Mucosa of gallbladder (tissue), 1 donor: ENCODE measurements at places on chromosomes 12 and 14.

GRCh38 chr12:88509347-88509746, 70.9 kb downstream of the KITLG start:
- DNase-seq: no peak

GRCh38 chr14:102827716-102828115, 50.5 kb downstream of the TRAF3 start:
- no peak for DNase-seq

DNA sequence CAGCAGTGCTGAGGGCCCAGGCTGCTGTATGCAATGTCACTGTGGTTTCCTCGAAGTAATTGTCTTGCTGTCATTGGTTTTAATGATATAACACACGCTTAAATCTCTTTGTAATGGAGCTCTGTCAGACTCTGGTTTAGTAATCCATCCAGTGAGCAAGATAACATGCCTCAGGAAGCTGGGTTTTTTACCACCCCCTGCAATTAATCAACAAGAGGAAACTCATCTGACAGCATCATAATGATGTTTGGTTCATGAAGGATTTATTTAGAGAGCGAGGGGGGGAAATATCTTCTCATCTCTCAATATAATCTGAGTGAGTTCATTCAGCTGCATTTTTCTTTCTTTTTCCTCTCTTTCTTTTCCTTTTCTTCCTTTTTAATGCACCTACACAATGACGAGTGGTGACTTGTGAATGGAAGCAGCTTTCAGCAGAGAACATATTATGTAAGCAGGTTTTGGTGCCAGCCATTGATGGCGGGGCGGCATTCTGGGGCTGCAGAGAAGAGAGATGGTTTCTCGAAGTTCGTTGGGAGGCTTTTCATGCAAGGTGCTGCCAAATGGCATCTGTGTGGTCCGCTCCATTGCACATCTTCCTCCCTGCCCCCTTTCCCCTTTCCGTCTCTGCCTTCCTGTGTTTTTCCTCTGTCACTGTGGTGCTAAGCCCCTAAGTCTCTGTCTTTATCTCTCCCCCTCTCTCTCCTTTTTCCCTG, 6.7 kb downstream of the RPH3A start:
- DNase-seq: no peak

DNA sequence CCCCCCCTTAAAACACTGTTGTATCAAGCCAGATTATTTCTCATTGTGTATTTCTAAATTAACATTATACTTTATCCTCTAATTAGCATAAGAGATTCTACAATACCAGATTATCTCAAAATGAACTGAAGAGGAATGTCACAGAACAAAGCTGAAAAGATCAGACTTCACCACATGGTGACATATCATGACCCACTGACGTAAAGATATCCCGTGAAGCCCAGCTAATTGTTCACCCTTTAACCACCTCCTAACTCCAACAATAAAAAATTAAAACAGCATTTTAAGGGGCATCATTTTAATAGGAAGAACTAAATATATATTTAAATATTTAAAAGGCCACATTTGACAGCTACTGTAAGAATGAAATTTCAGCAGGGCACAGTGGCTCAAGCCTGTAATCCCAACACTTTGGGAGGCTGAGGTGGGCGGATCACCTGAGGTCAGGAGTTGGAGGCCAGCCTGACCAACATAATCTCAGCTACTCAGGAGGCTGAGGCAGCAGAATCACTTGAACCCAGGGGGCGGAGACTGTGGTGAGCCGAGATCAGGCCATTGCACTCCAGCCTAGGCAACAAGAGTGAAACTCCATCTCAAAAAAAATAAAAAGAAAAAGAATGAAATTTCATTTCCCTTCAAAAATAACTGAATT, 29.0 kb downstream of the CDK17 start:
- no peak for DNase-seq

DNA sequence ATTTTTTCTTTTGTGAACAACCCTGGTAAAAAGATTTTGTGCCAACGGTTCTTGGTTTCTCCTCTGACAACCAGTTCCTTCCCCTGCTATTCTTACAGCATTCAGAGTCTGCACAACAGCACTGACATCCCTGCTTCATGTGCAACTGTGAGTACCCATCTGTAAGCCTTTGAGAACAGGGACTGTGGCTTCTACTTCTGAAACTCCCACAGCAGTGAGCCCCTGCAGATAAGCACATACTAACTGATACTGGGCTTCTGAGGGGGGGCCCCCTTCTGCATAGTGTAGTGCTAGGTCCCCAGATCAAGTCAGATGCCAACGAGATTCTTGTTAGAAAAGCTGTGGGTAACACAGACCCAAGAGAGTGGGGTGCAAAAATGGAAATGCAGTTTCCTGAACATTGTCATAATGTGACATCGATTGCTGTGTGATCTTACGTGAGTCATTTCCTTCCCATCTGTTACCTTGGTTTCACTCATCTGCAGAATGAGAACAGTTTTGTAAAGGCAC, 11.1 kb upstream of the NINJ2 start:
- DNase-seq: no peak

GRCh38 chr14:24064091-24064795, 7.1 kb upstream of the CPNE6 start:
- DNase-seq: no peak

DNA sequence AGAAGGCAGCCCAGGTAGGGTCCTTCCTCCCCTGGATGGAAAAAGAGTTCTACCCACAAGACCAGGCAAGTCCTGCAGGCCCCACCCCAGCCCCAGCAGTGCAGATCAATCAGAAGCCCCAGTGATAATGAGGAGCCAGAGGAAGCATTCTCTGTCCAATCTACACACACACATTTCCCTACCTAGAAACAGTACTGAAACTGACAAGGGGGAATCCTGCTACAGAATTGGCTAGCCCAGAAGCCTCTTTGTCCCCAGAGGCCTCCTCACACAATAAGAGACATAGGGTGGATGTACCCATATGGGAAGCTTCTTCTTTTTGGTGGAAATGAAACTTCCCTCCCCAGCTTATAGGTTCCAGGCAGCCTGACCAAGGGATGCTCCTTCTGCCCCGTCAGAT, 9.9 kb downstream of the FSCB start:
- no peak for DNase-seq

DNA sequence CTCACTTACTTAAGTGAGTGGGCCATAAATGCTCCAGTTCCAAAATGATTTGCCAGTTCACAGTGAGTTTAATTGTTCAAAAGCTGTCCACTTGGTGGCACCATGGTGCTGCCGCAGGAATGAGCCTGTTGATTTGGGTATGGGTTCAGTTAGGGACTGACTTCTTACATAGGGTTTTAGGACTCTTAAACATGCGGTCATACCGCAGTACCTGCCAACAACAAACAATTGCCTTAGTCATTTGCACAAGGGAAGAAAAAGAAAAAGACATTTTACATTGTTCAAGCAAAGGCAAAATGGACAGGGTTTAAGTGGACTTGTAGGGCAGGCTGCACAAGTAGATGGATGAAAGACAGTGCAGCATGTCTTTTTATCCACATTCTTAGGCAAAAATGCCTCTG, 80.0 kb upstream of the DBX2 start:
- DNase-seq: peak; percentile 40

DNA sequence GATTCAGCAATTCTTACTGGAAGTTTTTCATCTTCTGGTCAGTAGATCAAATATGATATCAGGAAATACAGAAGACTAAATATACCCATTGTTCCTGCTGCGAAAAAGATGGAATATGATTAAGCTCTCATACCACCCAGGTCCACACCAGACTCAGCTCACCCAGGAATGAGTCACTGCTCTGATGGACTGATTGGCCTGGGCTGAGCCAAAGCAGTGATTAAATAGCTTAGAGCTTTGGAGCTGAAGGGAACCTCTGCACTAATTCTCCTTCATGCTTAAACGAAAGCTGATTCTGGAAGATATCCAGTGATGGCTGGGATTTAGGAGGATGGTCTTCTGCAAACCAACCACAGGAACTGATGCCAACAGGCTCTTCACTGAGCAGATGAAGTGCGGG, 62.0 kb upstream of the SYT1 start:
- no peak for DNase-seq

GRCh38 chr12:95325501-95325900, 107.9 kb downstream of the VEZT start:
- no peak for DNase-seq
